BE2C (cell line): ENCODE measurements at places on chromosomes 1 and 21.

- no peak for DNase-seq
These were observed 85.1 kb downstream of the STUM start for GRCh38 chr1:226633541-226634165.

DNA sequence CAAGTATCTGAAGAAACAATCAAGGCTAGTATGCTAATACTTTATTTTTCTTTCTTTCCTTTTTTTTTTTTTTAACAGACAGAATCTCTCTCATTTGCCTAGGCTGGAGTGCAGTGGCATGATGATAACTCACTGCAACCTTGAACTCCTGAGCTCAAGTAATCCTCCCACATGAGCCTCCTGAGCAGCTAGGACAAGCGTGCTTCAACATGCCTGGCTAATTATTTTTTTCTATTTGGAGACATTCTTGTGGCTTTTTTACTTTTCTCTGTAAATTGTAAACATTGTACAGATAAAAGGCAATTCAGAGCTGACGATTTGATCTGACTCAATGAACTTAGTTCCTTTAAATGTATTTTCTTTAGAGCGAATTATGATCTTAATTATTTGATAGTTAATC is 41.4 kb downstream of the CCDC18 start:
- DNase-seq: no peak

- peak; percentile 34 for DNase-seq
These were observed 10.4 kb downstream of the C1orf226 start for GRCh38 chr1:162391790-162392563.

GRCh38 chr1:198701766-198702539 is 63.1 kb downstream of the PTPRC start:
- DNase-seq: peak; percentile 14

- DNase-seq: no peak
These were observed 9.2 kb upstream of the PLEKHG5 start for GRCh38 chr1:6500544-6501278.

- no peak for DNase-seq
These were observed 31.8 kb downstream of the MEF2D start for GRCh38 chr1:156468693-156469345.

GRCh38 chr21:44374601-44375280 is 21.3 kb downstream of the TRPM2 start:
- DNase-seq: no peak

DNA sequence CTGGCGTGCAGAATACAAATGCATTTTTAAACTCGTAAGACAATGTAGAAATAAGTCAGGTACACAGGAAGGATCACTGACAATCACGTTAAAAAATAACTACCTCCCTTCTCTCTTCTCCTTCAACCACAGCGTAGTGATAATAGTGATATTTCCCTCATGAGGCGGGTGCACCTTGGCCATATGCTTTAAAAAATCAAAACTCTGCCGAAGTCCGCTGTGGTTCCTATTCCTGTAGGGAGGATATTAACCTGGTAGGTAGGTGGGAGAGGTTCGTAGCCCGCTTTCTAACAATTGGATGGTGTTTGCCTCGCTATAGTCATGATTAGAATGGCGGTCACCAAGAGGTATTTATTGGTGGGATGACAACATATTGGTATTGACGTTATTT is 732 bp downstream of the GREM2 start:
- DNase-seq: no peak

DNA sequence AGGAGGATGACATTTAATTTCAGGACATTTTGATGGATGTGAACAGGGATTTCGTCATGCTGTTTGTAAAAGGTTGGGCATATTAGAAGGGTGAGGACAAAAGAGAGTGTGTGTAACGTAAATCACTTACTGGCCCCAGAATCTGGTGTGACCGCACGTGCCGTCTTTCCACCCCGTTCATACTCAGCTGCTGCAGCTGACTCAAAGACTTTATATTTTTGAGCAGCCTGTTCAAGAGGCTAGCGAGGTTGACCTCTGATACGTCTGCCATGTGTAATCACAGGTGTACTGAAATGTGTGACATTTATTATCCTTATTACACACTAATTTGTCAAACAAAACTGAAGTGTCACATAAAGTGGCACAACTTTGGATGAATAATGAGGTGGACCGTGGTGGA is 66.5 kb upstream of the ERRFI1 start:
- no peak for DNase-seq

DNA sequence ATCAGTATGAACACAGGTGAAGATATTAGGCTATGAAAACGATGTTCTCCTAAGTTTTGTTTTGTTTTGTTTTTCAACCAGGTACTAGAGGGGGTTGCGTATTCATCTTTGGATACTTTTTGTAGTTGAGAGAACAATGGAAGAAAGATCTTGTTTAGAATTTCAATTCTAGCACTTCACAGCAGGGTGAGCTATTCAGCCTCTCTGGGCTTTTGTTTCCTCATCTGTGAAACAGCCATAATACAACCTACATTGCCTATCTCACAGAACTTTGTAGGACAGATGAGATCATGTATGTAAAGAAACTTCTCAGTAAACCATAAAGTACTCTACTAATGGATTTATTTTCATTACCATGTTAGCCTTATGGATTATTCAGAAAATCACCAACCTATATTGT is 199.5 kb downstream of the GPATCH2 start:
- DNase-seq: no peak

- no peak for DNase-seq
These were observed 20.7 kb downstream of the IL10RB start for GRCh38 chr21:33286600-33287456.

DNA sequence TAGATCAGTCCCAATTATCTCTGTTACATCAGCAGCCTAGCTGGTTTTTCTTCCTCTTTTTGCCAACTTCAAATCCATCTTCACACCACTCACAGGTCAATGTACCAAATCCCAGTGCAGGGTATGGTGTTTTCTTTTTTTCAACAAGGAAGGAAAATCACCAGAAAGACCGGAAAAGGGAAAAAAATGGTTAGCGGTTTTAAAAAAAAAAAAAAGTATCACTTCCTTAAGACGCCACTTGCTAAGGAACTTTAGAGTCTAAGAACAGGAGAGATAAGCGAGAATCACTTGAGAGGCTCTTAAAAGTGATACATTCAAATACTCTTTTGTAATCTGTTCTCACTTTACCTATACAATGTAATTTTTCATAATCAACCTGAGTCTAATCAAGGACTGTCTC is 3.1 kb upstream of the OR10J1 start:
- no peak for DNase-seq

GRCh38 chr1:26787381-26787705 is 407 bp upstream of the PIGV start:
- no peak for DNase-seq

DNA sequence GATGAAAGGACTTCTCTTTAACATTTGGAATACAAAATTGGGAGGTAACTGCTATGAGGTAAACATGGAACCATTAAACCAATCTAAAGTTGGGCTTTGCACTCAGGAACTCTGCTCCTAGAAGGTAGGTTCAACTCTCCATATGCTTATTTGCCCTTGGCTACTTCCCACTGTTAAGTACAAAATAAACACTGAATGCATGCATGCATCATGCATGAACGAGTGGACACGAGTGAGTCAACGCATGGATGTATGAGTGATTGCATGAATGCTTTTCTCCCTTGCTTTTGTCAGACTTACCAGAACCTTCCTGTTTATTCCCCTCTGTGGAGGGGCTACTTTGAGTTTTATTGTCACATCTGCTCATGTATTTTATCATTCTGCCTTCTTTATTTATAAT is 42.4 kb upstream of the RUNX1 start:
- DNase-seq: no peak

DNA sequence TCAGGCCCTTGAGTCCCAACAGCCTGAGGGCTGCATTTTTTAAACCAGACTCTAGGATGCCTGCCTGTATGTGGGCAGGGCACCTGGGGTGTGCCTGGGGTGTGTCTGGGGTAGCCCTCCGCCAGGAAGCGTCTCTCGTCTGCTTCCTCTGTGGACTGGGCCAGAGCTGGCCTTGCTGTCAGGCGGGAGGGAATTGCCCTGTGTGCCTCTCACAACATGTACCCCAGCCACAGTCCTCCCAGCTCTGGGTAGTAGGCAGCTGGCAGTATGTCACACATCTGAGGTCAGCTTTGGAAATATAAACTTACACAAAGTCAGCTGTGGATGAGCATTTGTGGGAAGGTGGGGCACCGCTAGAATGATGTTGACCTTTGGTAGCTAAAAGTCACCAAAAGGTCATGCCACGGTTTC is 13.0 kb downstream of the TRAF5 start:
- DNase-seq: peak; percentile 13

- no peak for DNase-seq
These were observed 26.1 kb downstream of the GPR3 start for GRCh38 chr1:27418326-27419185.

- no peak for DNase-seq
These were observed 39.4 kb downstream of the COL18A1 start for GRCh38 chr21:45444385-45444784.

GRCh38 chr1:188517139-188517538 is 1688.4 kb downstream of the PLA2G4A start:
- no peak for DNase-seq
